Upper lobe of left lung (tissue), 6 donors: ENCODE measurements at places on chromosomes 2 and 18. TPM values are rescaled to one million over a fixed set of nuclear protein-coding genes. Genes with fewer than 3 reads are reported as not detected.

- no peak for DNase-seq
Observed at GRCh38 chr2:30361751-30362394, 85.2 kb upstream of the LCLAT1 start.

GRCh38 chr2:129801575-129801974 lies 177.9 kb upstream of the RAB6C start:
- no peak for DNase-seq

DNA sequence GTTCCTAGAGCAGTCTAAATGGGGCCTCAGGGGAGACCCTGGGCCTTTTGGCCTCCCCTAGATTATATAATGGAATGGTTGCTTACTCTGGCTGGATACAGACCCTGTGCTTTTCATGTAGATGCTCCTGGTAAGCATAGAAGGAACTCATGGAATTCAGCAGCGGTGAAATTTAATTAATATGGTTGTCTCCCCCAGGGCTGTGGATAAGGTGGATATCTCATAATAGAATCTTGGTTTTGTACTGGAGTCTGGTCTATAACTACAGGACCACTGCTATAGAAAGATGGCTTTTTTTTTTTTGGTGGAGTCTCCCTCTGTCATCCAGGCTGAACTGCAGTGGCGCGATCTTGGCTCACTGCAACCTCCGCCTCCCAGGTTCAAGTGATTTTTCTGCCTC lies 84.5 kb downstream of the HRH4 start:
- no peak for DNase-seq

DNA sequence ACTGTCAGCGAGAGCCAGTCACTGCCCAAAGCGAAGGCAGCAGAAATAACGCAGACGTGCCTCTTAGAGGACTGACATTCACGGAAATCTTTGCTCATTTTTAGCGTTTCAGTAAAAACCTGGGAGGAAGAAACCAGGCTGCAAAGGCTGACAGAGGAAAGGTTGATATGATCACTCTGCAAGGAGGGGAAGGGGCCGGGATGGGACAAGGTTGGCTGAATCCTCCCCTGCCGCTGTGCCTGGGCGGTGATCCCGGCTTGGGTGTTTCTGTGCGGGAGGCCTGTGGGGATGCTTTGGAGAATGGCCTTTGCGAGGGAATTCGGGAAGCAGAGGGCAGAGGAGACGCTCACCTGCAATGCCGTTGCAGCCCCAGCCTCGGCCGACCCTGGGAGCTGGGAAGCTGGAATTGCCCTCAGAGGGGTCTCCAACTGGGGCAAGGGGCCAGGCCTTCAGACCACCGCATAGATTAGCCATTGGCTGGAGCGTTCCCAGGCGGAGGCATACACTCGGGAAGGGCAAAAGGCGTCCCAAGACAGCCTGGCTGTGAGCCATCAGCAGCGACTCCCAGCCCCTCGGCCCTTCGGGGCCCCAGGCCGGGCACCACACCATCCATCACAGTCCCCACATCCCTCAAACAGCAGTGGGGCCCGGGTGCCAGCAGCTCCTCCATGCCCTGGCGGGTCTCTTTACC lies 111.7 kb upstream of the GPC1 start:
- DNase-seq = no peak

DNA sequence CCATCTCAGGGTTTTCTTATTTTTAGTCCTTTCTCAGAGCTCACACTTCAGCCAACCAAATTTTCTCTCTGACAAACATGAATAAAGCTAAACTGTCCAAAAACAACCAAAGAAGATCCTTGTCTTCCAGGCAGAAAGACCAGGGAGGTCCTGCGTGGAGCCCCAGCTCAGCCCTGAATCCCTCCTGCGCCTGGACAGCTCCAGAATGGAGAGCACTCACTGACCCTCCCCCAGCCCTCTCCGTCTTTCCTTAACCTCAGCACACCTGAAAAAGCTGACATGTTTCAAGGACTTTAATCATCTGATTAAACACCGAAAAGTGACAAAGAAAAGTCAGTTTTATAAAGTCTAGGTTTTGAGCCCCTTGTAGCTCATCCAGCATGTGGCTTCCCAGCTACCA lies 22.9 kb upstream of the GNAL start:
- DNase-seq = no peak

DNA sequence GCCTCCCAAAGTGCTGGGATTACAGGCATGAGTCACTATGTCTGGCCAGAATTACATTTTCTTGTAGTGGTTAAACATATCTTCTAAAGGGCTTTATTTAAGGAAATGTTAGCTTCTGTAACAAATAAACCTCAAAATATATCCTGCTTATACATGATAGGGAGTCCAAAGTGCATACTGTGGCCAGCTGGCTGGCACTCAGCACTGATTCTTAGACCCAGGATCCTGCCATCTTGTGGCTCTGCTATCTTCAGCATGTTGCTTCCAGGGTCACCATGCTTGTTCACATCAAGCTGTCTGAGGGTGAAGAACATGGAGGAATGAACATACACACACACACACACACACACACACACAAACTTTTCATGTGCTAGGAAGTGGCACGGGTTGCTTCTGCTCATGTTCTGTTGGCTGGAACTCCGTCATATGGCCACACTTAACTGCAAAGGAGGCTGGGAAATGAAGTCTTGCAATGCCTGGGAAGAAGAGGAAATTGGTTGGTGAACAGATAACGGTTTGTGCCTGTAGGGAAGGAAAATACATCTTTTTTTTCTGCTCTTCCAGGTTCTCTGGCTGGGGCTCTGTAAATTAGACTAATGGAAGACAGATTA lies 40.0 kb downstream of the NPPC start:
- DNase-seq = no peak

DNA sequence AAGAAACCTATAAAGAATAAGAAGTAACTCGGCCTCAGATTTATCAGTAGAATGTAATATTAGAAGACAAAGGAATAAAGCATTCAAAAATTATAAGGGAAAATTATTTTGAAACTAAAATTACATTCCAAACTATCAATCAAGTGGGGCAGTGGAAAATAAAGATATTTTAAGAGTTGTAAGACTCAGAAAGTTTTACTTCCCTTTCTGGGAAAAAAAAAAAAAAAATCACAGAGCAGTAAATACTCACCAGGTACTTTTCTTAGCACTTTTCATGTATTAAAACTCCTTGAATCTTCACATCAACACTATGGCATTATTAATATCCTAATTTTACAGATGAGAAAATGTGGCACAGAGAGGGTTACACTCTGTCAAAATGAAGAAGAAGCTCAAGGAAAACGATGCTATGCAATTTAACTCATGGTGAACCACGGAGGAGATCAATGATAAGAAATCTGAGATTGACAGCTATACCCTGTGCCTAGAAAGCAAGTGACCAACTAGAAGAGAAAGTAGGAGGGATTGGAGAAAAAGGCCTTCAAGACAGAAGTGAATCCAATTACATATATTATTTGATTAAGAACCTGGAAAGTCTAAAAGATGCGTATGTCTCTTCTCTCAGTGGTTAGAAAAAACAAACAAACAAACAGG lies 238.9 kb upstream of the ID2 start:
- no peak for DNase-seq

CMPK2 gene
- total RNA-seq = 19.5 TPM

TSGA10 gene
- total RNA-seq = 3.9 TPM

- DNase-seq = no peak
Observed at GRCh38 chr2:95079199-95079683, 42.4 kb downstream of the MRPS5 start.

GRCh38 chr2:105403783-105404698 lies 5.2 kb upstream of the FHL2 start:
- no peak for DNase-seq

DNA sequence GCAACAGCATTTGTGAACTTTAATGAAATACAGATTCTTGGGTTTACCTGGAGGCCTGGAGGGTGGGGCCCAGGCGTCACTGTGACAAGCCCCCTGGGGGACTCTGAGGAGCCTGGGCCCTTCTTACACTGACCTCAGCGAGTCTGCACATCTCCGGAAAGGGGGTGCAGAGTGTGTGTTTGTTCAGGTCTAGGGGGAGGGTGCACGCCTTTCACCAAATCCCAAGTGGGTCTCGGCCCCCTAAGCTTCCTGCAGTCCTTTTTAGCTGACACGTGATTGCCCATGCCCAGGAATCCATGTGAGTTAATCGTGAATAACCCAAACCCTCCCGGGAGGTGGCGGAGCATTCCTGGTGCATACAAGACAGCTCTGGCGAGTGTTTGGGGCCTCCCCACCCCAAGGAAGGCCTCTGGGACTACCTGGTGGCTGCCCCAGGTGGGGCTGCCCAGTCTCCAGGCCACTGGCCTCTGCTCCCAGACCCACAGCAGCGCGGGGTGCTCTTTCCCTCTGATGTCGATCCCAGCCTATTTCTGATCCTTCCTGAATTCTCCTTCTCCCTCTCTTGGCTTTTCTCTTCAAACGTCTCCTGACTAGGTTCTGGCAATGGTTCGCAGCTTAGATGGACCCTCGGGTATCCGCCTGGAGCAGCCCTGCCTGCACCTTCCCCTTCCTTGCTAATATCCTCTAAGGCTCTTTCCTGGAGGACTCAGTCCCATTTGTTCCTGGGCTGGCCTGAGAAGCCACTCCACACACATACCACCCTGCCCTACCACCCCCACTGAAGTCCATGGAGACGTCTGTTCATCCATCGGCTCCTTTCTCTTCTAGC lies 10.0 kb downstream of the NGEF start:
- DNase-seq = no peak

GCG gene
- not detected for total RNA-seq

DNA sequence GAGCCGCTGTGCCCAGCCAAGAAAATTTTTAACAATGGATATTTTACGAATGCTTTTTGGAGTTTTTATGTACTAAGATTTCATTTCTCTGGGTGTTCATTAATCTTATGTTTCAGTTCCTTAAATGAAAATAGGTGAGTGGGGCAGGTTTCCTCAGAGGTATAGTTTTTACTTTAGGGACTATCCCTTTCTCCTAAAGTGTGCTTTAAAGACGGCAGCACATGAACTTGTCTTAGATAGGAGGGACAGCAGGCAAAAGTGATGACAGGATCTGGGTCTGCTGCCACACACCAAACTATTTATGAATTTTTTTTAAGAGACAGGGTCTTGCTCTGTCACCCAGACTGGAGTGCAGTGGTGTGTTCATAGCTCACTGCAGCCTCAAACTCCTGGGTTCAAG lies 8.0 kb upstream of the REL start:
- no peak for DNase-seq

AFG3L2 gene
- 46.5 TPM for total RNA-seq

CBLN2 gene
- not detected for total RNA-seq

GRCh38 chr2:128276878-128277675 lies 41.6 kb downstream of the HS6ST1 start:
- DNase-seq = no peak

GRCh38 chr18:9139400-9140039 lies 2.9 kb downstream of the ANKRD12 start:
- no peak for DNase-seq

SLC4A5 gene
- 24.2 TPM for total RNA-seq

LTBP1 gene
- total RNA-seq = 23.8 TPM

GRCh38 chr2:68710336-68710735 lies 24.3 kb upstream of the ARHGAP25 start:
- no peak for DNase-seq

GLI2 gene
- 3.3 TPM for total RNA-seq

RAMP1 gene
- total RNA-seq = 3.4 TPM

MROH2A gene
- not detected for total RNA-seq

DNA sequence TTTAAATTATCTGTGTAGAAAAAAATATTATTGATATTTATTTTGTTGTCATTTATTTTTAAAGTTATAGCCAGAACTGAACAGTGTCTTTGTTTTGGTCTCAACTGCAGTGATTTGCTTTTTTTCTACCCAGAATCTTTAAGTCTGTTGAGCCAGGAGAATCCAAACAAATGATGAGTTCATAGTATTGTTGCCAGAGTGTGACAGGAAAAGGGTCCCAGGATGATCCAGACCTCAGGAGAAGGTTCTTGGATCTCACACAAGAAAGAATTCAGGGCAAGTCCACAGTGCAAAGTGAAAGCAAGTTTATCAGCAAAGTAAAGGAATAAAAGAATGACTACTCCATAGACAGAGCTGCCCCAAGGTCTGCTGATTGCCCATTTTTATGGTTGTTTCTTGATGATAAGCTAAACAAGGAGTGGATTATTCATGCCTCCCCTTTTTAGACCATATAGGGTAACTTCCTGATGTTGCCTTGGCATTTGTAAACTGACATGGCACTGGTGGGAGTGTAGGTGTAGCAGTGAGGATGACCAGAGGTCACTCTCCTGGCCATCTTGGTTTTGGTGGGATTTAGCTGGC lies 127.1 kb downstream of the AGPS start:
- no peak for DNase-seq

- no peak for DNase-seq
Observed at GRCh38 chr2:58651930-58652329, 410.8 kb upstream of the FANCL start.

- DNase-seq = no peak
Observed at GRCh38 chr18:41464278-41464677, 490.8 kb upstream of the PIK3C3 start.

GRCh38 chr2:226583715-226584114 lies 215.9 kb downstream of the IRS1 start:
- DNase-seq = no peak
